Stimulated activated CD4-positive, alpha-beta T cell treated with anti-CD3 and anti-CD28 coated beads, Interleukin-4, amount 100 ng/mL, for 24 hours (primary cell): ENCODE measurements at places on chromosomes 2 and 18.

DNA sequence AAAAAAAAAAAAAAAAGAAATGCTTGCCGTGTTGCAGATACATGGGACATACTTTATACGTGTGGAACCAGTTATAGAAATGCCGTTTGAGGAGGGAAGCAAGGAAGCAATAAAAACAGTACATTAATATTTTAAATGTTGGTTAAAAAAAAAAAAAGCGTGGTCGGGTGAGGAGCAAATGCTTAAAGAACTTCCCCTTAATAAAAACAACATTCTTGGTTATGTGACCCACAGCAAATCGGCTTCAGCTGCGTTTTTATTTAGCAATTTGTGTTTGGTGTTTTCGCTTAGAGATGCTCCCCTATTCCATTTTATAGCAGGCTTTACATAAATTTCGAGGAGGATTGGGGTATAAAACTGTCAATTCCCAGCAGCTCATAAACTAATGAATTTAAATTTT is 223.6 kb downstream of the LRRTM1 start:
- DNase-seq = no peak

DNA sequence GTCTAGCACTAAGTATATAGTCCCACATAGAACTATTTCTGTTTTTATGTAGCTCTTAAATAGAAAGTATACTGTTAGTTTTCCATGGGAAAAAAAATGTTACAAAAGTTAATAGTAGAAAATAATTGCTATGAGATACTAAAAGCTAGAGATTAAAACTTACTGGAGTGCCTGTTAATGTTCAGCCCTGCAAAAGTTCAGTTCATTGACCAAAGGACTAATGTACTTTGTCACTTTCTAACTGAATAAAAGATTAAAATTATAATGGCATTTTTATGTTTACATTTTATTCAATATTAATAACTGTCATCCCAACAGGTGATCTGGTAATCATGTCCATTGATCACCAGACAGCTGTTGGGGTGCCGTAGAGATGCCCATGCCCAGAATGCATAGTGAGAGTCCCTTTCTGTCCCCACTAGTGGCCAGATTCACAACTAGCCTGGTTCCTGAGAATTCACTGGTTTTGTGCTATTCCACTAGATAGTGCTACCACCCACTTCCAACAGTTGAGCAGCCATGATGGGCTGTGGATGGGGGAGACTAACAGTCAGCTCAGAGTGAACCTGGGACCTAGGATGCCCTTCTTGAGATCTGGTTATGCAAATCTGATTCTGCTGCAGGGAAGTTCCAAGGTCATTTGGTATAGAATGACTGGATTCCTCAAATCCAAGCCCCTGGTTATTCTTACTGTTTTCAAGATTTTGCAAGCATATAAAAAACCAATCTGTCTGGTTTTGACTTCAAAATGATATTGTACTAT is 57.8 kb downstream of the AFTPH start:
- DNase-seq = no peak

DNA sequence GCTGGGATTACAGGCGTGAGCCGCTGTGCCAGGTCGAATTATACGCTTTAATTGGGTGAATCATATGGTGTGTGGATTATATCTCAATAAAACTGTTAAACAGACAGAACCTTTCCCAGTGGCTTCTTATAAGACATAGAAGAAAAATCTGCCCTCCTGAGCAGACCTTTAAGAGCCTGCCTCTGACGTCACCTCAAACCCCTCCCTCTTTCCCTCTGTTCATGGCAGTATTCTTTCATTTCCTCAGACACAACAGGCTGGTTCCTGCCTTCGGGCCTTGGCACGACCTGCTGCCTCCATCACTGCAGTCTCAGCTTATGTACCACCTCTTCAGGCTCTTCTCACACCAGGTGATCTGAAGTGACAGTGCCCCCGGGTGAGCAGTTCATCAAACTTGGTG is 14.0 kb upstream of the PDIA6 start:
- DNase-seq = no peak

DNA sequence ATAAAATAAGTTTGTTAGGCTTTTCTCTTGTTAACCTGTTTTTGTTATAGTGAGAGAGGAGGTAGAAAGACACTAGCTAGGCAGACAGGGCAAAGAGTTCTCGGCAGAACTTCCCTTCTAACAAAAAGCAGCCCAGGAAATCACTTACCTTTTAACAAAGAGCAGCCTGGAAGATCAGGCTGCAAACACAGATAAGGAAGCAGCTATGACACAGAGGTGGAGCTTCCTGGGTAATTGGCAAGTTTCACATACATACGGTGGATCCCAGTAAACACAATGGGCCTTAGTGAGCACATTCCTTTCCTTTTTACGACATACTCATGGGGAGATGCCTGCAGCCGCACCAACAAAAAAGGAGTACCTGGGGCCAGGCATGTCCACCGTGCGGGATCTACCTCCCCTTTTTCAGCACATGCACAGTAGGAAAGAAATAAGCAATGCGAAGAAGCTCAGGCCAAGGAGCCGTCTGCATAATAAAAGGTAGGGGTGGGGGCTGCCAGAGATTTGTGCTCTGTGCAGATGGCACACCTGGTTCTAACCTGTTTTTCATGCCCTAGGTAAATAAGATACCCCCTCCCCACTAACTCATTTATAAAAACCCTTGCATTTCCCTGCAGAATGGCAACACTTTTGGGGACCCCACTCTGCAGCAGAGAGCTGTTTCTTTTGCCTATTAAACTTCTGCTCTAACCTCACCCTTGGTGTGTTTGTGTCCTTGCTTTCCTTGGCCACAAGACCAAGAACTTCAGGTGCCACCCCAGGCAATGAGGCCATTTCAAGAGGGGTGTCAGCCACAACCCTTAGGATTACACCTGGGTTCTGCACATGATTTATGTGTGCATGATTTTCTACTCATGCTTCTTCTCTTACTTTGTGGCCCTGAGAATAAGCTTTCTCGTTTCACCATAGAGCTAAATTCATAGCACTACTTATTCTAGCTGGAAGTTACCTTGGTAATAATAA is 26.5 kb downstream of the MDH1 start:
- no peak for DNase-seq

- DNase-seq = no peak
Measured at GRCh38 chr2:75157435-75157834, 41.9 kb downstream of the TACR1 start.

DNA sequence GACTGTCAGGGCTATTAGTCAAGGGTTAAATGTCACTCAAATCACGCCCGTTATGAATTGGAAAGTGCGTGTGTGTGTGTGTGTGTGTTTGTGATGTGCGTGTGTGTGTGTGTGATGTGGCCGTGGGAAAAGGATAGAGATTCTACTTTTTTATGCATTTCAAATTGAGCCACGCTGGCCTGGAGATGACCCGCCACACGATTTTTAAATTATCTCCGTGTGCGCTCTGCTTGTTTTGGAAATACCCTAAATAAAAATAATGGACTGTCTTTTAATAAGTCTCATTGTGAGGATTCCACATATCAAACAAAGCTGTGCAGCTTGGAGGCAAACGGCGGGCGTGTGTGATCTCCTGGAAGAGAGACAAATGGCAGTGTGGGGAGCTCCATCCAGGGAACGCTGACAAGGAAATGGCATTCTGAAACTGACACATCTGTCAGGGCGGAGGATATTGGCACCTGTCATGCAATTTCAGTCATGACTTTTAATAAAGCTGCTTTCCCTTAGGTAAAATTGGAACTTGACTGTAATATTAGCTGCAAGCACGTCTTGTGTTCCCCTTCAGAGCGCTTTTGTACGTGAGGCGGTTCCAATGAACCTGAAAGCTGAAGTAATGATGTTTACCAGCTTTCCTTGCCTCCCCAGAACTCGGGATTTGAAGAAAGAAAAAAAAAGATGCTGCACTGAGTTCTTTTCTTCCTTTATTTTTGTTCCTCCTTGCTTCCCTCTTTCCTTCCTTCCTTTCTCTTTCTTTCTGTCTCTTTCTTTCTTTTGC is 381.8 kb upstream of the SMIM21 start:
- no peak for DNase-seq

- DNase-seq = no peak
Measured at GRCh38 chr2:190318514-190318913, 1.1 kb downstream of the HIBCH start.

- no peak for DNase-seq
Measured at GRCh38 chr2:142714600-142714999, 162.9 kb upstream of the KYNU start.

GRCh38 chr2:53058526-53058925 is 709.1 kb upstream of the CHAC2 start:
- no peak for DNase-seq

- DNase-seq = no peak
Measured at GRCh38 chr18:53443831-53444230, 780.6 kb downstream of the MBD2 start.

- DNase-seq = no peak
Measured at GRCh38 chr2:183709829-183710228, 585.6 kb downstream of the NUP35 start.

GRCh38 chr18:7291046-7291445 is 60.2 kb downstream of the LRRC30 start:
- no peak for DNase-seq

DNA sequence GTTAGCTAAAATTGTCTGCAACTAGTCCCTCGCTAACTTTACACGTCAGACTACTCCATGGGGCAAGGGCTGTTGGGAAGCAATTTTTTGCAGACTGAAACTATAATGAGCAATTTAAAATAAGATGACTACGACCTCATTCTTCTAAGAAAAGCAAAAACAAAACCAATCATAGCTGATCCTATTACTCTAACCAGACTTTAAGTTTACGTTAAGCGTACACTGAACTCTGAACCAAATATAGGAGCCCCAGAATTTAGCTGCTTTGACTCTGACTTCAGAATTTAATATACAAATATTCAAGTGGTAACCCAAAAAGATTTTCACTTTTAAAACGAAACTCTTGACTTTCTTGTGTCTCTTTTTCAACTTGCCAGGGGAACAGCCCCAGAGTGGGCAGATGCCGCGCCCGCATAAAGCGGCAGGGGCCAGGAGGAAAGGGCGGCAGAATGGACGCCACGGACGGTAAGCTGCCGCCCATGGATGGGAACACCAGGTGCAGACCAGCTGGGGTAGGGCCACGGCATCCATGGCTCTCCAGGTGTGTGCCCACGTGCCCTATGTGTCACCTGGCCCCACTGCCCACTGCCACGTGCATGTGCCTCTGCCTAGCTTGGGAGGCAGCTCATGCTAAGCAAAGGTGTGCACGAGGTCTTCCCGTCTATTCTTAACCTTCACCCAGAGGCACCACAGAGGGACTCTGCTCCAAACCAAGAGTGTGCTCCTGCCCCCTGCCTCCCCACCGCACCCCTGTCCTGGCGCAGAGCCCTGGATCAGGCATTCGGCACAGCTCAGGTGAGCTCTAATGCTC is 217.6 kb downstream of the HDAC4 start:
- no peak for DNase-seq

DNA sequence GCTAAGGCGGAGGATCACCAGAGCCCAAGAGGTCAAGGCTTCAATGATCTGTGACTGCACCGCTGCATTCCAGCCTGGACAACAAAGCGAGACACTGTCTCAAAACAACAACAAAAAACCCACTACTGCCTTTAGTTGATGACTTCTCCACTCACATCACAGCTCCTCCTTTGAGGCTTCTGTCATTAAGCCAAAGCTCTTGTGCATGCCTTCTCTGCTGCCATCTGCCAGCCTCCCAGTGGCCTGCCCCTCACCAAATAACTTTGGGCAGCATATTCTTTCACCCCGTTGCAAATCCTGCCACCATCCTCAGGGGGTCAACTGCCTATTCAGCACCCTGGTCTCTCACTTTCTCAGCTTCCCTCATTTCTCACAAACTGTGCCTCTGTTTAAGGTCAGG is 27.5 kb downstream of the OSBPL1A start:
- no peak for DNase-seq

DNA sequence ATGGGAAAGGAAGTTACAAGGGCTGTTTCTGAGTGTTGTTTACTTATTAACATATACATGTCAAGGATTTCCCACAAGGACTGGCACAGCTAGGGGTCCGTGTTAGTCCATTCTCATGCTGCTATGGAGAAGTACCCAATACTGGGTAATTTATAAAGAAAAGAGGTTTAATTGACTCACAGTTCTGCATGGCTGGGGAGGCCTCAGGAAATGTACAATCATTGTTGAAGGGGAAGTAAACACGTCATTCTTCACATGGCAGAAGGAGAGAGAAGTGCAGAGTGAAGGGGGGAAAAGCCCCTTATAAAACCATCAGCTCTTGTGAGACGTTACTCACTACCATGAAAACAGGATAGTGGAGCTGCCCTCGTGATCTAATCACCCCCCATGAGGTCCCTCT is 128.9 kb upstream of the CELF4 start:
- DNase-seq = no peak

GRCh38 chr2:122138561-122138960 is 383.1 kb downstream of the TSN start:
- no peak for DNase-seq

DNA sequence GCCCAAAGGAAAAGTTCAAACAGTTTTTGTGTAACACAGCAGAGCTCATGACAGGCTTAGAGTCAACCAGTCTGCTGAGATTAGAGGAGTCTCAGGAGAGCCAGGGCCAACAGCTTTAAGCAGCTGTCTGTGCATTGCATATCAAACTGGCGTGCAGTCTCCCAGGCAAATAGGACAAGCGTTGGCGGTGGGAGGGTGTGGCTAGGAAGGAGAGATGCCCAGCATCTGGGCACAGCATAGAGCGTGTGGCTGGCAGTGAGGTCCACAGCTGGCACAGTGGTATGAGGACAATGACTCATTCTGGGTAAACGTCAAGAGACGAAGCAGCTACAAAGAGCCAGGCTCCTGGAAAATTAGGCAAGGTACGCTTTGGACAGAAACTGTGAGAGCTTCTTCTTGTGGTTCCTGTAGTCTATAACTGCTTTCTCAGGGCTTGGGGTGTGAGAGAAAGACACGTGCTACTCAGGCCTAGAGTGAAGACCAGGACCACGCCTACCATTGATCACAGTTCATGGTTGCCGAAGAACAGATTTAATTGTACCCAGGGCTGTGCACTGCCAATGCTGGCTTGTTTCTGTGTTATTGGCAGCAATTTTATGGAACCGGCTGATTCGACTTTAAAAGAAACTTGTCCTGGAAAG is 14.8 kb downstream of the ZAP70 start:
- DNase-seq = no peak

GRCh38 chr2:110843496-110843895 is 111.1 kb downstream of the ACOXL start:
- DNase-seq = no peak

DNA sequence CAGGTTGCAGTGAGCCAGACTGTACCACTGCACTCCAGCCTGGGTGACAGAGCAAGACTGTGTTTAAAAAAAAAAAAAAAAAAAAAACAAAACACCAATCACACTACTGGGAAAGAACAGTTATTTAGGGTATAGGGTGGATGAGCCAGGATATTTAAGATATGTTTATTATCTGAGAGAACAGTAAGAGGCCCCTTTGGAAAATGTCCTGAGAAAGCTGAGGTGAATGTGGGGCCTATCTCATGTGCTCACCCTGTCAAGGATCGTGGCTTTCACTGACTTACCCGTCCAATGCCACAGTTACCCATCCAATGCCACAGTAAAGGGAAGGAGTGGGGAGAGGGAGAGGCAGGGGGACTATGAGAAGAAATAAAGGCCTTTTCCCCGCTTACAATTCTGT is 19.9 kb upstream of the ENOSF1 start:
- DNase-seq = no peak

DNA sequence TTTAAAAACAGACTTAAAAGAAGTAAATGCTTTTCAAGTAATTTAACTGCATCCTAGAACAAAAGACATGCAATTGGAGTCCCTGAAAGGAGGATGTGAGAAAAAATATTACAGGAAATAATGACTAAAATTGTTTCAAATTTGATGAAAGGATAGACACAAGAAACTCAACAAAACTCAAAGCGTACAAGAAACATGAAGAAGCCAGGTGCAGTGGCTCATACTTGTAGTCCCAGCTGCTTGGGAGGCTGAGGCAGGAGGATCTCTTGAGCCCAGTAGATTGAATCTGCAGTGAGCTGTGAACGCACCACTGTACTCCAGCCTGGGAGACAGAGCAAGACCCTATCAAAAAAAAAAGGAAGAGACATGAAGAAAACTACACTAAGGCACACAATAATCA is 118.1 kb upstream of the SLC39A10 start:
- DNase-seq = no peak
